ENCODE measurements at places on chromosomes 2 and 18.

DNA sequence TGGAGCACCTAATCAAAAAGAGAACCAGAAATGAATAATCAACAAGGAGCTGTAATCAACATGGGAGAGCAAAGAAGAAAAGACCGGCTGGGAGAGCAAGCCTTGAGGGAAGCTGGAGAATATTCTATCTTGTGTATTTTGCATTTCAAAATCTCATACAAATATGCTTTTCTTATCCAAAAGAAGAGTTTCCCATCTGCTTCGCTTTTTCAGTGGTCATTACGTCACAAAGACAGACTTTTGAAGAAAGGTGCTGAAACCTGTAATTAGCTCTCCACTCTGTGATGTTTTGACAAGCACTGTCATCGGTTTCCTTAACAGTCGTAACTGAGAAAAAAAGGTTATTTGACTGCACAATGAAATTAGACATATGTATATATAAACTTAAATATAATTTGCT lies 139.1 kb upstream of the TACR1 start:
- H3K27ac ChIP-seq, result no peak overlapping the region
- no peaks in the 10 kb centered on the region for H3K27me3 ChIP-seq
- H3K4me1 ChIP-seq, result no peaks in the 10 kb centered on the region

DNA sequence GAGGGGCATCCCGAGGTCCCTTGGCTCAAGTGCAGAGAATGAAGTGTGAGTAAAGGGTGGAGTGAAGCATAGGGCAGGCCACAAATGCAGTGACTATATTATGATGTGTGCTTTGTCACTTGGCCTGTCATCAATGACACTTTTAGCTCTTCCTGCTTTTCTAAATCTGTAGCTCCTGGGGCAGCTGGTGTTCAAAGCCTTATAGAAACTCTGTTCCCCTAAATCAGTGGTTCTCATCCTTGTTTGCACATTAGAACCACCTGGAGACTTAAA lies 135.6 kb upstream of the LGALSL start:
- peaks cover 14% of the 10 kb centered on the region for H3K4me1 ChIP-seq
- no peak for DNase-seq
- no peak overlapping the region for H3K4me3 ChIP-seq
- no peaks in the 10 kb centered on the region for H3K27me3 ChIP-seq
- H3K27ac ChIP-seq, result no peak overlapping the region

- peaks cover 54% of the 10 kb centered on the region for H3K36me3 ChIP-seq
- peak overlapping the region; percentile 68 for H3K4me3 ChIP-seq
- no peak for DNase-seq
- peaks cover 86% of the 10 kb centered on the region for H3K4me1 ChIP-seq
- no peaks in the 10 kb centered on the region for H3K27me3 ChIP-seq
- H3K27ac ChIP-seq, result peak overlapping the region; percentile 95
These were observed 20.6 kb downstream of the SMAD7 start for GRCh38 chr18:48929941-48930713.

DNA sequence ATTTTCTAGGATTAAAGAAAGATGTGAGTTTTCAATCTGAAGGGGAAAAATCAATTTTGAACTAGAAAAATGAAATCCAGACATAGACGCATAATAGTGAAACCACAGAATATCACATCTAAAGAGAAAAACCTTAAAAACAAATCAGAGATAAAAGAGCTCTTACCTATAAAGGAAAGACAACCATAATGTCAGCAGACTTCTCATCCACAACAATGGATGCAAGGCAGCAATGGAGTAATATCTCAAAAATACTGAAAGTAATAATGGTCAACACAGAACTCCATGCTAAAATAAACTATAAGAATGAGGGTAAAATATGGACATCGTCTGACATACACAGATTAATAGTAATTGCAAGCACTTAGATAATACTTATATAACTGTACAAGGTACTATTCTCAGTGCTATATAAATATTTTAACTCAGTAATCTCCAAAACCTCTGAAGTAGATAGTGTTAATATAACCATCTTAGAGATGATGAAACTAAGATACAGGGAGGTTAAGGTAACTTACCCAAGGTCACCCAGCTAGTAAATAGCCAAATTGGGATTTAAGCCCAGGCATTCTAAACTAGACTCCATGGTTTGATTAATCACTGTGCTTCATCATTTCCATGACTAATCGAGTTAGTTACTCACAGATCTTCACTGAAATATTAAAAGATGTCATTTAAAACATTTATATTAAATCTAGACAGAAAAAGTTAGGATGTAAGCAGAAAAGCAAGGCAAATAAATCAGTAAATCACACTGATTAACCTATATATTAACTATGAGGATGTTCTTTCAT lies 89.4 kb upstream of the SPTBN1 start:
- H3K27ac ChIP-seq, result no peak overlapping the region
- H3K27me3 ChIP-seq, result peaks cover 42% of the 10 kb centered on the region
- H3K4me1 ChIP-seq, result no peaks in the 10 kb centered on the region
- no peak for DNase-seq

DNA sequence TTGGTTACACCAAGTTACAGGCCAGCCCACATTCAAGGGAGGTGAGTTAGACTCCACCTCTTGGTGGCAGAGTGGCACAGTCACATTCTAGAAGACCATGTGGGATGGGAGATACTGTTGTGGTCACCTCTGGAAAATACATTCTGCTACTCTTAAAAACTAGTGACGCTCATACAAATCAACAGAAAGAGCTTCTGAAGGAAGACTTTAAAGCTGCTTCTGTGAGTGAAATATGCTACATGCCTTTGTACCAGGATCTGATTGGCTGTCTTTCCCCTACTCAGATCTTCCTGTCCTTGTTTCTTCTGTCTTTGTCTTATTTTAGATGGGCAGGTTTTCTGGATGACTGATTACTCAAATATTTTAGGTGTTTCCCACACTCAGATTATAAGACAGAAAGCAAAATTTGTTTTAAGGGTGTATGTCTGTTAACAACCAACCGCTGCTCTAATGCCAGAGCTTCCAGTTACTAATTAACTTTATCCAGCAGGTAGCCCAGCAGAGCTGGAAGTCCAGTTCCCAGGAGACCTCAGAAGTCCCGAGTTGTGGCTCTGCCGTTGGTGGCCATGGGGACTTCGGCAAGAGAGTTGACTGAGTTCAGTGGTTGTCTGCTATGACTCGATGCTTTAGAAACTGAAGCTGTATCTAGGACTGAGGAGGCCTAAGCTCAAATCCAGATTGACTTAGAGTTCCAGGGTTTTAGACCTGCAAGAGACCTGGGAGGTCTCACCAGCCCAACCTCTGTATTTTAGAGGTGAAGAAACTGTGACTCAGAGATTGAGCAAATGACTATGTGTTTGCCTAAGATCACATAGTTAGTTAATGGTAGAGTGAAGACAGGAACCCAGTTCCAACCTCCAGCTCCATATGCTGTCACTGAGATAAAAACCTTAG lies 7.4 kb downstream of the IL1R2 start:
- DNase-seq, result no peak
- no peaks in the 10 kb centered on the region for H3K36me3 ChIP-seq
- H3K4me1 ChIP-seq, result peaks cover 4% of the 10 kb centered on the region
- H3K27me3 ChIP-seq, result peaks cover 21% of the 10 kb centered on the region

- DNase-seq, result no peak
- H3K36me3 ChIP-seq, result no peaks in the 10 kb centered on the region
- H3K27ac ChIP-seq, result no peak overlapping the region
- no peak overlapping the region for H3K4me3 ChIP-seq
- H3K27me3 ChIP-seq, result no peaks in the 10 kb centered on the region
- no peaks in the 10 kb centered on the region for H3K4me1 ChIP-seq
These were observed 38.3 kb downstream of the TMEM17 start for GRCh38 chr2:62467475-62468321.

DNA sequence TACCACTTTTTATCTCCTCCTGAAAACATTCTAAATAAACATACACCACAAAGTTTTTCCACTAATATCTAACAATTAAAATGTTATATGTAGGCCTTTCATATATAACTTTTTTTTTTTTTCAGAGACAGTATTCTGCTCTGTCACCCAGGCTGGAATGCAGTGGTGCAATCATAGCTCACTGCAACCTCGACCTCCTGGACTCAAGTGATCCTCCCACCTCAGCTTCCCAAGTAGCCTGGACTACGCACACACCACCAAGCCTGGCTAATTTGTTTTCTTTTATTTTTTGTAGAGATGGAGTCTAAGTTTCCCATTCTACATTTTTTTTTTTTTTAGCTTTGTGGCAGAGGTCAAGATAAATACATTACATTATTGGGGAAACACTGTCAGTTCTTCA lies 1612.6 kb upstream of the NXPH2 start:
- no peak for DNase-seq
- no peak overlapping the region for H3K4me3 ChIP-seq
- no peaks in the 10 kb centered on the region for H3K36me3 ChIP-seq
- H3K27me3 ChIP-seq, result no peaks in the 10 kb centered on the region

DNA sequence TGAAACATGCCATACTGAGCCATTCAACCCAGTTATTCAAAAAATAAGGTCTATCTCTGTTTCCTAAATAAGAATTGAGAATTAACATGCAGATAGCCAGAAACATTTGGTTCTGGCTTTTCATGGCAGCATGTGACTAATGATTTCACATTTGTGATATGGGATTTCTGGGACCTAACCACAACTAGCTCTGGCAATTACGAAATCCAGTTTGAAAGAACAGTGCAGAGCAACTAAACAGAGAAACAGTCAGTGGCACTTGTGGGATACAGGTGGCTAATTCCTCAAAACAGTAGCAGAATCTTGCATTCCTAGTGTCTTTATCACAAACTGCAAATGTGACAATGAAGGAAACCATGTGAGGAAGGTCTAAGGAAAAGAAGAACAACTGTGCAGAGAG lies 637.8 kb upstream of the CHAC2 start:
- H3K36me3 ChIP-seq, result no peaks in the 10 kb centered on the region
- no peak for DNase-seq
- H3K4me3 ChIP-seq, result no peak overlapping the region
- H3K4me1 ChIP-seq, result no peaks in the 10 kb centered on the region
- no peaks in the 10 kb centered on the region for H3K27me3 ChIP-seq

DNA sequence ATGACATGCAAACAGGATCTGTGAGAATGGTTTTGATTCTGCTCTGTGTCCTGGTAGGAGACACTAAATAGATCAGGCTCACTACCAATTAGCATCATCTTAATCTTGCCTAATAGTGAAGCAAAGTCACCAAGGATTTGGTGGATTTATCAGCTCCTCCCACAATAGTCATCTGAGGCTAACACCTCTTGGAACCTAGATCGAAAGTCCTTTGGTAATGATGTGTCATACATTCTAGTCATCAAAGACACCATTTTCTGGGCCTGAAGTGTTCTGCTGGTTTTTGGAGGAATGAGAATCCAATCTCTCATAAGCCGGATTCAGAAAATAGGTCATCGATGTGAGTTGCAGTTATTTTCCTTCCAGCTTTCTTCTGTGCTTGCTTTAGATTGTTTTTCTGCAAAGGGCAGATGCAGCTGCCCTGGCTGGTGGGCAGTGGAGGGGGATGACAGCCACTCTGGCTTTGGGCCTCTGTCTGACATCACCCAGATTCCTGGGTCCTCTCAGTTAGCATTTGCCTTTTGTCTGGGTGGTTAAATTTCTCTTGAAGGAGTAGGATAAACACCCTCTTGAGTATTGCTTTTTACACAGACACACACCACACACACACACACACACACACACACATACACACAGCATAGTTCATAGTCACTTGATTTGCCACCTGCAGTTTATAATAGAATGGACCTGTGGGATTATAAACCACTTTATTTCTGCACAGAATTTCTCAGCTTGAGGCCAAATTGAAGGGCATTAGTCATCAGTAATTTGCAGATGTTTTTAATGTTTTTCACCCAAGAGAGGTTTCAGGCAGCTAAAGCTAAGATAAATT lies at the start of gene MYO3B:
Gene MYO3B, plus strand, starts transcription at position 198 of the 832 bp plus-strand sequence. Its CDS starts 141 bp downstream, at position 339.
- peaks cover 20% of the 10 kb centered on the region for H3K4me1 ChIP-seq
- H3K4me3 ChIP-seq, result no peak within 1 kb of the TSS
- no peaks in the 10 kb centered on the region for H3K36me3 ChIP-seq
- H3K27ac ChIP-seq, result no peak within 1 kb of the TSS
- DNase-seq, result no peak
- H3K27me3 ChIP-seq, result no peaks in the 10 kb centered on the region

DNA sequence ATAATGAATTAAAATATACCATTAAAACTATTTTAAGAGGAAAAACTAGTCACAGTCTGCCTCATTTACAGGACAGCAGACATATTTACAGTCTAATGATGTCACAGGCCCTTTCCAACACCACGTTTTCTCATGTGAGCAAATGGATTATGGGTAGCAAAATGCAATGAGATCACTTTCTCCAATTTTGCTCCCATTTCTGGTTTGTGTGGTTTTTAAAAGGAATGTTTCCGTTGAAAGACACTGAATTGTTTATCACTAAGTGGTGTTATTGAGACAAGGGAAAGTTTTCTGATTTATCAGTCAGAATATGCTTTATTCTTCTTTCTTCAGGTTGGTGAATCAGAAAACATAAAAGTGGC lies 11.4 kb upstream of the NR4A2 start:
- no peaks in the 10 kb centered on the region for H3K27me3 ChIP-seq
- peaks cover 16% of the 10 kb centered on the region for H3K36me3 ChIP-seq
- peaks cover 13% of the 10 kb centered on the region for H3K4me1 ChIP-seq
- DNase-seq, result no peak
- H3K27ac ChIP-seq, result peak overlapping the region; percentile 95
- H3K4me3 ChIP-seq, result no peak overlapping the region

GRCh38 chr2:30310955-30311354 lies 79.6 kb downstream of the LBH start:
- no peak for DNase-seq
- peaks cover 2% of the 10 kb centered on the region for H3K36me3 ChIP-seq
- no peaks in the 10 kb centered on the region for H3K27me3 ChIP-seq
- no peak overlapping the region for H3K4me3 ChIP-seq

GRCh38 chr2:239535413-239536144 lies 134.8 kb upstream of the HDAC4 start:
- H3K27me3 ChIP-seq, result peaks cover 10% of the 10 kb centered on the region
- H3K36me3 ChIP-seq, result no peaks in the 10 kb centered on the region
- no peak overlapping the region for H3K27ac ChIP-seq
- H3K4me3 ChIP-seq, result no peak overlapping the region
- H3K4me1 ChIP-seq, result peaks cover 6% of the 10 kb centered on the region
- no peak for DNase-seq

Measured in central memory CD8-positive, alpha-beta T cell (primary cell).